ENCODE measurements at places on chromosomes 5 and 9. TPM values are rescaled to one million over a fixed set of nuclear protein-coding genes. Genes with fewer than 3 reads are reported as not detected.

The CDH18 gene
- not detected for total RNA-seq

The EGFLAM gene
- 1.1 TPM for total RNA-seq

The RELL2 gene
- total RNA-seq = 5.7 TPM

The NUTM2F gene
- total RNA-seq = not detected

The C5orf52 gene
- not detected for total RNA-seq

All from mammary microvascular endothelial cell (primary cell).